ENCODE measurements at places on chromosomes 1 and 21.

DNA sequence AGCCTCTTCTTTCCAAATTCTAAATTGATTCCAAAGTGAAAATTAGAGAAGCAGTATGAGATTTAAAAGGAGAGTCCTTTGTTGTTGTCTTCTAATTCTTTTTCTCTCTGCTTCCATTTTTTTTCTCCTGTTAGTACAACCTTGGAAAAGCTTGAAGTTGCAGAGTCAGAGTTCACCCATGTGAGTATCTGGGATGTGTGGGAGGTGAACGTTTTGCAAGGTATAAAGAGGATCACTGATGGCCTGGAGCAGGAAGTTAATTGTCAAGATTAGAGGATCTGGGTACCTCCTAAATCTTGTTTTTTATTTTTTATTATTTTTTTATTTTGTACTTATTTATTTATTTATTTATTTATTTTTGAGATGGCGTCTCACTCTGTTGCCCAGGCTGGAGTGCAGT is 7.7 kb upstream of the PSMD4 start:
- no peak for DNase-seq

GRCh38 chr21:44748621-44749020 is 37.2 kb upstream of the TSPEAR start:
- peak; percentile 36 for DNase-seq

GRCh38 chr21:41196993-41197392 is 29.0 kb downstream of the BACE2 start:
- DNase-seq: no peak

DNA sequence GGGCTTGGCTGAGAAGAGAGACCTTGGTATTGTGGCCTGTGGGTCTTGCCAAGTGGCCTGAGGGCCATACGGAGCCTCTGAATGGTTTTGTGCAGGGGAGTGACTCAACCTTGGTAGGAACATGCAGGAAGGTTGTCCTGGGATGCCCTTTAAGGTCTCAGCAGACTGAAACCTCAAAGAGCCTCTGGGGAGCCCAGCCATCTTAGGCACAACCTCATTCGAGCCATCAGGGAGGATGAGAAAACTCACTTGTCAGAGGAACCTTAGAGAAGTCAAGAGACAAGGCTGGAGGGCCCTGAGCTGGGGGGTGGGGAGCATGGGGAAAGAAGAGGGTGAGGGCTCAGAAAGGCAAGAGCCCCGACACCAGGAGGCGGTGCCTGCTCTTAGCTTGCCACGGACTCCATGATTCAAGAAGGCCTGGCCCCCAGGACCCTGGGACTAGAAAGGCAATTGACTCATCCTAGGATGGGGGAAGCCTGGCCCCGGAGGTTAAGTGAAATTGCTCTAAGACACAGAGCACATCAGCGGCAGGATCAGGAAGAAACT is 13.0 kb downstream of the IFI6 start:
- DNase-seq: no peak

- DNase-seq: no peak
Measured at GRCh38 chr1:170049176-170049800, 25.2 kb downstream of the KIFAP3 start.

GRCh38 chr1:69700770-69701169 is 133.0 kb downstream of the LRRC7 start:
- no peak for DNase-seq

DNA sequence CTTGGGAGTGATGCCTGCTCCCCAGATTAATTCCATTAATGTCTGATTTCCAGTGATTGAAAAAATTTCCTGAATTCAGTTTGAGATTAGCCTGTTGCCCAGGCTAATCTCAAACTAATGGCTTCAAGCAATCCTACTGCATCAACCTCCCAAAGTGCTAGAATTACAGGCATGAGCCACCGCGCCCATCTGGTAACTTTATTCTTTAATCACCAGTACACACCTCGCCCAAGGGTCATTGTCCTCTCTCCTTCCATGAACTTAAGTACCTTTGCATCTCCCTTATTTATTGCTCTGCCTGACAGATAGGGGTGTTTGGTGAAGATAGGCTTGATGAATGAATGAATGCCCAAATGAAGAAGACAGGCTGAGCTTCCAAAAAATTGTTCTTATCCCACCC is 366.5 kb downstream of the SIPA1L2 start:
- no peak for DNase-seq

DNA sequence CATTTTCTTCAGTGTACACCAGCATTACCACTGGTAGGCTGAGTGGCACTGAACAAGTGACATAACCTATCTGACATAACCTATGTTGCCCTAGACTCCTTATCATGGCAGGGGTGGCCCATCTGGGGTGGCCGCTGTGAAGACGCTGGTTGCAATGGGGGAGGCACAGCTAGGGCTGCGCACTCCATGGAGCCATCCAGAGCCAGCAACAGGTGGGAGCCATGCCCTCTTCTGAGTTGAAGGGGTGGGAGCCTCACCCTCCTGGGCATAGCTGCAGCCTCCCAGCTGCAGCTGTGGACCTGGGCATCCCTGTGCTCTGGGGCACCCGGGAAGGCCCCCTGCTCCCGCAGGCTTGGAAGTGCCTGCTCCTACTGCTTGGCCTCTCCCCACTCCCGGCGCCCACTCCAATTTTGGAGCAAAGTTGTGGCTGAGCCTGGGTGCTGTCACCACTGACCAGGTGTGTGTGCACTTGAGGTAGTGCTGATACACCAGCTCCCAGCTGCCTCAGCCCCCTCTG is 52.4 kb upstream of the NTPCR start:
- no peak for DNase-seq

- DNase-seq: no peak
Measured at GRCh38 chr1:152110860-152111514, 4.3 kb downstream of the TCHH start.
